Stimulated activated CD8-positive, alpha-beta memory T cell treated with anti-CD3 and anti-CD28 coated beads, Interleukin-4, amount 100 ng/mL, for 24 hours (primary cell): ENCODE measurements at places on chromosomes 3 and 15.

GRCh38 chr3:31300456-31301443 lies 232.0 kb upstream of the STT3B start:
- DNase-seq, result no peak

- DNase-seq, result no peak
Observed at GRCh38 chr3:134594331-134594741, 56.5 kb downstream of the KY start.

DNA sequence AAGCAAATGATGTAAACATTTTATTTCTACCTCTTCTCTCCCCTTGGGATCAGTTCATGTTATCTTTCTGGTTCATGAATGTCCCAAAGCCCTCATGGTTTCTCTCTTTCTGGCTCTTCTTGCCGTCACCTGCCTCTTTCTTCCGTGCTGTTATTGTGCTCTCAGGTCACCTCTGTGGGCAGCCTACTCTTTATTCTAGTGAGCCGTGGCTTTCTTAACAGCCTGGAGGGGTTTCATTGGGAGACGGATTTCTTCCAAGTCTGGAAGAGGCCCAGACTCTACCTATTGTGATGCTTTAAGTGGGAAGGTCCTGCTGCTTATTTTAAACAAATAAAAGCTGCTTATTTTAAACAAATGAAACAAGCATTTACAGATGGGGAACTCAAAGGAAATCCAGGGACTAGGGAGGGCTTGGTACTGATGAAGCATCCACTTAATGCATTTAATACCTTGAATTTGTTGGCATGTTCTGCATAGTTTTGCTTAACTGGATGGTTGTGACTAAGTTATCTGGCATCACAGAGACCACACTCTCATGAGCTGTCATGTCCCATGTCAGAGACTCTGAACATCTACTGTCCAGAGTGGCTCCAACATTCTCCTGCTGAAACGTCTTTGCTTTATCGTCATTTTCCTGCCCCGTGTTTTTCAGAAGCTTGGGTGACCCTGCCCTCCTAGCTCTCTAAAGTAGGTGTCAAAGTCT lies 443.3 kb downstream of the GABRG3 start:
- DNase-seq, result no peak

DNA sequence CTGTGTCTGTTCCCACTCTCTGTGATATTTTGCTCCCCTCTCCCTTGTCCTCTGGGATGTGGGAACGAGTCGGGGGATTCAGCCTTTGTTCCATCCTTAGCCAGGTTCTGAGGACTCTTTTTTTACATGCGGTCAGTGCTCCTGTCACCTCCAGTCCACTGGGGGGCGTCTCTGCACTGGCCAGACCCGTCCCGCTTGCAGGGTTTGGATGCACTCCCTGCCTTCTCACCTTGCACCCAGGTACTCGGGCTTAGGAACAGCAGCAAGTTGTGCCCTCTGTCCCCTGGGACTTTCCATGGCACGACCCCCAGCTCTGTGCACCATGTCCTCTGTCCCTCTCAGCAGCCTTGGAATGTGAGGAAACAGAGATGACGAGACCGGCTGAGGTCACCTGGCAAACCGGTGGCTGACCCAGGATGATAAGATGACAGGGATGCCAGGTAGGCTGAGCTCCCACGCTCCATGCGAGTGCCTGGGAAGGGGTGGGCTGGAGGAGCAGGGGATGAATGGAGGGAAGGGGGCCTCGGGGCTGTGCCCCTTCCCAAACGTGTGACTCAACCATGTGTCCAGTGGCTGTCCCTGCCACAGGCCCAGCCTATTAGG lies 27.3 kb upstream of the FGD5 start:
- DNase-seq, result no peak

DNA sequence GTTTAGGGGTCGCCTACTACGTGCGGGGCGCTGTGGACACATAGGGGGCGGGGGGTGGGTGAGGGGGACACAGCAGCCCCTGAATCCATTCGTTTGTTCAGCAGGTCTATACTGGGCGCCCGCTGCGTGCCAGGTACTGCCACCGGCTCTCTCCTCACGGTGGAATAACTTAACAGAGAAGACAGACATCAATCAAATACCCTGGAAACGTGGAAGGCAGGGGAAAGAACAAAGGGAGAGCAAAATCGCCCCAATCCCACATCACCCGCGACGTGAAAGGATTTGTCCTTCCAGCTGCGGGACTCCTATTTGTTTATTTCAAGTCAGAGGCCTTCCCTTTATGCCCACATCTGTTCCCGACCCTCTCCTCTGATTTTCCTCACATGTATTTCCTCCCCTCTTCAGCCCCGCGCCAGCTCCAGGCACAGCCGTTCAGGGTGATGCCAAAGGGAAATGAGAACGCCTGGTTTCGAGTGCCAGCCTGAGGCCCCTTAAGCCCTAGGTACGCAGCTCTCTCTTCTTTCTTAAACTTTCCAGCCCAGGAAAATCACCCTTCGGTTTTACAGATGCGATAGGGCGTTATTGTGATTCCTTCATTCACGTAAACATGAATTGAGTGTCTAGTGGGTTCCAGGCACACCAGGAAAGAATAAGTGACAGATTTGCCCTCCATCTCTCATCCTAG lies 726 bp upstream of the PROK2 start:
- DNase-seq, result no peak

- no peak for DNase-seq
Observed at GRCh38 chr3:57078344-57078634, 17.8 kb downstream of the SPATA12 start.

DNA sequence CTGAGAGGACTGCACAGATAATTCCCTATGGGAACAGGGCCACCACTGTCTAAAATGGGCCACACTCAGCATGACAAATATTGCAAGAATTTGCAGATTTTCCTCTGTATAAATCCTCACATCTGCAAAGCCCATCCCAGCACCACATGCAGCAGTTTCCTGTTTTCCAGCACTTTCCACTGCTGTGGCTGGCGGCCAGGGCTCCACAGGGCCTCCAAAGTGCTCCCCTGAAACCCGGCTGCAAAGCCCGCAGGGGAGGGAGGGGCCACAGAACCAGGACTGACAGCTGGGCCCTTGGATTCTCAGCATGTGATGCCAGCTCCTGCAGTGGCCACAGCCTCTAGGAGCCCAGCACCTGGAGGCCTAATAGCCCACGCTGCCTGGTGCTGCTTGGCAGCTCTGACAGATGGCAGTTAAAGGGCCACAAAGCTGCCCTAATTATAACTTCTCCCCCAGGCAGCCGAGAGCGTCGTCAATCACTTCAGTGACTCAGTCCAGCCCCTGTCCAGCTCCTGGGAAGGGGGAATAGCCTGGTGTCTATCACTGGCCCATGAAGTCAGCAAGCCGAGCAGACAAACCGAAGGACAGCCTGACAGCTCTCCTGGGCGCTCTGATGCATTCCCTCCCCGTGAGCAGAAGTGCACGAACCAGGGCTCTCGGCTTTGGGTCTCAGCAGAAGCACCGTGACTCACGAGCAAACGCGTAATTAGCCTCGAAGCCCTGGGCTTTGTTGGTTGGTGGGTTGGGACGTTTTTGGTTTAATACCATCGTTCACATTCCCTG lies 4.7 kb downstream of the LRRC15 start:
- DNase-seq, result no peak
